ENCODE measurements at places on chromosomes 5 and 9.

DNA sequence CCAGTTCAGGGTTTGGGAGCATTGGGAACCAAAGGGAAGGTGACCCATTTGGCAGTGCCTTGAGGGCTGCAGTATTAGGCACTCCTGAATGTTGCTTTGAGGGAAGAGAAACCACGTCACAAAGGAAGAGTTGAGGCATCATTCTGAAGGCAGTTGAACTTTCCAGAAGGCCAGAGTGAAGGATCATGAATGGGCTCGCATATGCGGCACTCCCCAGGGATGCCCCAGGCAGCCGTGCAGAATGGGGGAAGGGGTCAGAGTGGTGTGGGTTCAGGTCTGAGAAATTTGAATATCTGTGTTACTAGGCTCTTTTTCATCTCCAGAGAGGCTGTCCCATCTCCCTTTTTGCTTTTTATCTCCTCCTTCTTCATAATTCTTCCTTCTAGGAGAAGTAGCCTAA is 60.6 kb upstream of the HMHB1 start:
- DNase-seq = no peak

DNA sequence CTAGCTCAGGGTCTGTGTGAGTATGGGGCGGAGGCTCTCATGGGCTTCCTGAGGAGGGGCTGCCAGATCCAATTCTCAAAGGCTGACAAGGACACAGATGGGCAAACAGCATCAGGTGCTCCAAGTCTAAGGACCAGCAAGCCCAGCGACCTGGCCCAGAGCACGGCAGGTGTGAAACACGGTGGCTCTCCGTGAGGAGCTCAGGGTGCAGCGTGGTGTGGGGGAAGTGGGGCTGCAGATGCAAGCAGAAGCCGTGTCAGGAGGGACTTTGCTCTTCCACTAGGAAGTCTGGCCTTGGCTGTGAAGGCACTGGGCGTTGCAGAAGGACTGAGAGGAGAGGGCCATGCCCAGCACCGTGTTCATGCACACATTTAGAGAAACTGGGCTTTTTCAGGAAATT is 420.0 kb downstream of the GADD45G start:
- DNase-seq = no peak

- no peak for DNase-seq
Observed at GRCh38 chr5:91670563-91670962, 287.4 kb upstream of the ARRDC3 start.

GRCh38 chr5:55471468-55471867 is 63.3 kb downstream of the PLPP1 start:
- DNase-seq = no peak

GRCh38 chr5:42852826-42853225 is 41.1 kb upstream of the SELENOP start:
- DNase-seq = no peak

GRCh38 chr5:20353499-20353898 is 365.5 kb upstream of the CDH18 start:
- DNase-seq = no peak

- no peak for DNase-seq
Observed at GRCh38 chr9:10921671-10922070, 308.9 kb upstream of the PTPRD start.

GRCh38 chr9:137009938-137010732 is 13.8 kb upstream of the CLIC3 start:
- DNase-seq = no peak

- DNase-seq = no peak
Observed at GRCh38 chr9:132849185-132849706, 28.8 kb downstream of the AK8 start.

DNA sequence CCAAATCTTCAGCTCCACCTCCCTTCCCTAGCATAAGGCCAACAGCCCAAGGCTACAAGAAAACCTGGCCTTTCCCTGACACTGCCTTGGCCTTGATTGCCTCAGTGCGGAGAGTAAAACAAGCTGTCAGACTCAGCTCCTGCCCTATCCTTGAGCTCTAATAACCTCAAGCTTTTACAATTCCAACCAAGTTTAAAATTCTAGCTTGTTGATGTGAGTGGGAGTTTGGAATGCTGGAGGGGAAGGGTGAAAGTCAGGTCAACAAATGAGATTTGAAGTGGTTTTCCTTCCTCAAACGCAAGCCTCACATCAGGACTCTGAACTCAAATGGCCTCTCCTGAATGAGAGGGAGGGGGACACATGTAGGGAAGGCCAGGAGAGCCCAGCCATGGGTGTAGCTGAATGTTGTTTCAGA is 197.0 kb upstream of the VLDLR start:
- DNase-seq = peak; percentile 55

GRCh38 chr5:27216367-27216950 is 178.1 kb upstream of the CDH9 start:
- no peak for DNase-seq

GRCh38 chr9:83792746-83793145 is 24.8 kb downstream of the GKAP1 start:
- no peak for DNase-seq
